ENCODE measurements at places on chromosomes 4 and X.

- no peak for DNase-seq
Measured at GRCh38 chrX:78831523-78831922, 84.0 kb downstream of the LPAR4 start.

DNA sequence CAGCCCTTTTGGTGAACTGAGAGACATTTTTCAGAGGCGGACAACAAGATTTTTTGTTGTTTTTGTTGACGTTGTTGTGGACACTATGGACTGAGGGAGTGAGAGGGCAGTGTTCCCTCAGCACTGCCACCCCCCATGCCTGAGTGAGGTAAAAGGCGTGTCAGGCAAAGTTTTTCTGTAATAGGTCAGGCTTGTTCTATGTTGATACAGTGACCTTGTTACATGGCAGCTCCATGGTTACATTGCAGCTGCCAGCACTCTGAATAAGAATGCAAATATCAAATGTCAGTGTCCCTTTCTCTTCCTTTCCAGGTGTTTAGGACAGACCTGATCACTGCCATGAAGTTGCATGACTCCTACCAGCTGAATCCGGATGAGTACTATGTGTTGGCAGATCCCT, 36.6 kb downstream of the JADE1 start:
- DNase-seq = no peak

- DNase-seq = no peak
Measured at GRCh38 chrX:66008328-66008970, 31.4 kb downstream of the VSIG4 start.

GRCh38 chrX:14235004-14235403, 205.3 kb upstream of the GEMIN8 start:
- no peak for DNase-seq

DNA sequence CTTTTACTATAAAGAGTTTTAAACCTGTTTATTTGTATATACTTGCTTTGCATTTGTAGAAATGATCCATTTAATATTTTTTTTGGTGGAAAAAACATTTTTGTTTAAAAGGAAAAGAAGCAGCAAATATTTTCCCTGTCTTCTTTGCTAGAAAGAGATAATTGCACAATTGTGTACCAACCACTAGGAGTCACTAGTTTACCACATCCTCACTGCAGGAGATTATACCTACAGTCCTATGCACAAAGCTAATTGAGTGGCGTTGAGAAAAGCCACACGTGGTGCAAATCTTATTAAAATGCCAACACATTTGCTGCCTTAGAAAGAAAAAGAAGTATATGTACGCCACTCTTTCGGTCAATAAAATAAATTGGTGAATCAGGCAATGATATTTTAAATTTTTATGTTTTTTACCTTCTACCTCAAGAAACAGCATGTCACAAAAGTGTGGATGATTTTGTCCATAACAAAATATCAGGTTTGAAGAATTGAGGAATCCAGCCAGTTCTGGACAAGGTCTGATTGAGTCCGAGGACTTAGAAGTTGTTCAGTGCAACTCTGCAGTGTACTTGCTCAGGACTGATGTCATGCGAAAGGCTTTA, 102.9 kb downstream of the GRXCR1 start:
- DNase-seq = no peak

DNA sequence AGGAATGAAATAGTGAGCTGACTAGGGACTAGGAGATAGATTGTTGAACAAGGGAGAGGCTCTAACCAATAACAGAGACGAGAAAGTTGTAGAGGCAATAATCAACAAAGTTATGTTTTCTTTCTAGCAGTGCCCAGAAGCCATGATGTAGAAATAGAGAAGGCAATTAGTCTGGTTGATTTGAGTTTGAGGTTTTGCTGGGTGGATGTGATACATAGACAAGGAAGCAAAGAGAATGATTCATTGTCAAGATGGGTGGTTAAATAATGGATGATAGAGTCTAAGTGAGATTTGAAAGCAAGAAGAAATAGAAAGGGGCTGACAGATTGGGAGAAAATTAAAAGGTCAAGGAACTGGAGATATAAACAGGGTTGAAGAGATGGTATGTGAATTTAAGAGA, 11.2 kb downstream of the RBM41 start:
- no peak for DNase-seq

DNA sequence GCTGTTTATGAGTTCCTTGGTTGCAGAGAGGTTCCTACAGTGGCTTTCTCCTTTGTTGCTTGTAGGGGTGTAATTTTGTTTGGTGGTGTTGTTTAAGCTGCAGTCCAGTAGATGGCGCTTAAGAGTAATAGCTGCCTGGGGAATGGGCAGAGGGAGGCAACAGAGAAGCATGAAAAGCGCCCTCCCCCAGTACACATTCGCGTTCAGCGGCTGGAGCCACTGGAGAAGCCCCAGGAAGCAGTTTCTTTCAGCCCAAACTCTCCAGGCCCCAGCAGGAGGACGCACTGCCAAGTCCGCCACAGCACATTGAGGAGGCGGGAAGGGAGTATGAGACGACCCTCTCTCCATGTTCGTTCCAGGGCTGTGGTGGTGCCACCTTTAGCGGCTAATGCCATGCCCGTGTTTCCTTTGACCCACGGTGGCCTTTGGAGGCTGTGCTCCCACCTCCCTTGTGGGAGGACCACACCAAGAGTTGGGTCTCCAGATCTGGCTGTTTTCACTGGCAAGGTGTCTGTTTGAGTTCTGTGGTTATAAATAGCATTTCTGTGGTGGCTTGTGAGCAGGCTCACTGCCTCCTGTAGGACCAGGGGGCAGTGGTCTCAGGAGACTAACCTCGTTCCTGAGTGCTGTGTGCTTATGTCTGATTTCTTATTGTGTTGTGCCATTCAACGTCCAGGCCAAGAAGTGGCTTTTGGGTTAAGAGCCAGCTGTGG, 252.3 kb downstream of the ARHGAP10 start:
- no peak for DNase-seq

- no peak for DNase-seq
Measured at GRCh38 chrX:129813662-129814368, 29.9 kb downstream of the ZDHHC9 start.

DNA sequence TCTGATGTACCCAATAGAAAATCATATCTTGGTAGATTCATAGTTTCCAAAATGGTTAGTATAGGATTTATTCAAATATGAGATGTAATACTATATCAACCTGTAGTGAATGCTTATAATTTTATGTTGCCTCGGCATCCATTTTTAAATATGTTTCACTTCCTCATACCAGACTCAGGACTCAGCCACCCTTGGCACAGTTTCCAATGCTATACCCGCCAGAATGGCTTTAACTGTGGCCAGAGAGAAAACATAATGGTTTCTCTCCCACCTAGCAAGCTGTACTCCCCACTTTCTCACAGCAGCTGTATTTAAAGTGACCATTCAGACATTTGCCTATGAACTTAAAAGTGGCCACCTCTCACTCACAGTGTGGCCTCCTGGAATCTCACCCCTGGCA, 466.6 kb upstream of the PABPC4L start:
- no peak for DNase-seq

DNA sequence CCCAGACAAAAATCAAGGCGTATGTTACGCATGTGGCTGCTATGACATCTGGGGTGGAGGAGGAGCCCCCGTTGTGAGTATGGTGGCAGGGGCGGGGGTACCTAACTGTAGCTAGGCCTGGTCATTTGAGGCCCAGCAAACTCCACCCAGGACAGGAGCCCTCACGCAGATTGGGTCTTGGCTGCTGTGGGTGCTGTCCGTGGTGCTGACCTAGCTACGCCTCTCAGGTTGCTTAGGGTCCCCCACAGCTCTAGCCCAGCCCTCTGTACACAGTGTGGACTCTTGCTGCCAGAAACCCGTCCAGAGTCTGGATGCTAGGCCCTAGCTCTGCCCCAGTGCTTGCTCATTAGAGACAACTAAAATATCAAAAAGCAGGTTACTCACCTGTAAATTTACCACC, 146.7 kb upstream of the PSAPL1 start:
- DNase-seq = no peak

DNA sequence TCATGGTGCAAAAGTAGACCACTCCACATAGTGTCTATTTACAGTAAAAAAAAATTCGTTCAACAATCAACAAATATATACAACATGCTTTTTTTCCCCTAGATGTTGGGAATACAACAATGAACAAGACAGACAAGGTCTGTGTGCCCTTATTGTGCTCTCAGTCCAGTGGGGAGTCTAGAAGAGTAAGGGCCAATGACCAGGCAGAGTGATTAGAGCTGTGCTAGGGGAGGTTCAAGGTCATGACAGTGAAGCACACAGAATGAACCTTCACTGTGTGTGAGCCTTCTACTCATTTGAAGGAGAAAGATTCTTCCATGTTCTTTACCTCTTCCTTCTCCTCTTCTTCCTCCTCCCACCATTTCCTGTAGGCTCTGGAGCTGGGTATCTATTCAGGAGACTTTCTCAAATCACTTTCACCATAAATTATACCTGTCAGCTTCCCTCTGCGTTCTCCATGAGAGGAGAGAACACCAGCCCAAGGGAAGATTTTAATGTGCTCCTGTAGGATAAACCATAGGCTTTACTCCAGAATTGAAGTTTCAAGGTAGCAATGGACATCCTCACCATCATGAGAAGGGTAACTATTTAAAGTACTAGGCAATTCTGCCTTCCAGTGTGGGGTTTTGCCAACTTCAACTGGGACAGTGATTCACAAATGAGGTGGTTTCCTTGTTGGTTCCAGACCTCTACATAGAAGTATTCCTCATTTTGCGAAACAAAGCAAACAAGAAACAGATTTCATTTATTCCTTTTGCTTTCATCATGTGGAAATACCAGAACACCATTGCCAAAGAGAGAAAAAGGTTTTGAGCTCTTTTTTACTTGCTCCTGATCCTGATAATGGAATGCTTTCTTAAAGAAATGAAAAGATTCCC, 246.9 kb upstream of the GPC4 start:
- DNase-seq = no peak

DNA sequence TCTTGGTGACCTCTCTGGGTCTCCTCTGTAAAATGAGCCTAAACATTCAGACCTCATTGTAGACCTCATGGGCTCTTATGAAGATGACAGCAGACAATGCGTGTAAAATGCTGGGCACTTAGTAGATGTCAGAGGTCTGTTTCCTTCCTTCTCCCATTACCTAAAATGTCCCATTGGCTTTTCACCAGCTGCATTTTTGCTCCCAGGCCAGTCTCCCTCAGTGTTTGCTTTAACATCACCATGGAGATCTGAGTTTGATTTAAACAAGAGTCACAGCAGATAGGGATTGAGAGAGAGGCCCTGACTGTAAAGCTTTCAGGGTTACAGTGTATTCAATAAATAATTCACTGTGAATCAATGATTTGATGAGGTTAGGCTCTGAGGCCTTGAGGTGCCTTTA, 24.3 kb downstream of the PSAPL1 start:
- no peak for DNase-seq

GRCh38 chr4:89324671-89325070, 17.1 kb upstream of the GPRIN3 start:
- DNase-seq = no peak

DNA sequence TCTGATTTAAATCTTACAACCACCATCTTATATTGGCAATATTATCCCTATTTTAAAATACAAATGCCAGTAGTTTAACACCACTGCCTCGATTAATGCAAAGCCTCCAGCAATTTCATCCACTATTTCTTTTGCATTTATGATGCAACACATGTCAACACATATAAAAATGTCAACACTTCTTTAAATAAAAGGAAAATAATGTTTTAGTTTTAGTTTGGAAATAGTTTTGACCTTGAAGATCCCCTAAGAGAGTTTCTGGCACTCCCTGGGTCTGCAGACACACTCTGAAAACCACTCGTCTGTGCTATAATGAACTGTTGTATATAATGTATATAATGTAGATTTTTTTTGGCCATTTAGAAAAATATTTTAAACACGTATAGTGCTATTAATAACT, 99.0 kb downstream of the CAMK2D start:
- DNase-seq = no peak

DNA sequence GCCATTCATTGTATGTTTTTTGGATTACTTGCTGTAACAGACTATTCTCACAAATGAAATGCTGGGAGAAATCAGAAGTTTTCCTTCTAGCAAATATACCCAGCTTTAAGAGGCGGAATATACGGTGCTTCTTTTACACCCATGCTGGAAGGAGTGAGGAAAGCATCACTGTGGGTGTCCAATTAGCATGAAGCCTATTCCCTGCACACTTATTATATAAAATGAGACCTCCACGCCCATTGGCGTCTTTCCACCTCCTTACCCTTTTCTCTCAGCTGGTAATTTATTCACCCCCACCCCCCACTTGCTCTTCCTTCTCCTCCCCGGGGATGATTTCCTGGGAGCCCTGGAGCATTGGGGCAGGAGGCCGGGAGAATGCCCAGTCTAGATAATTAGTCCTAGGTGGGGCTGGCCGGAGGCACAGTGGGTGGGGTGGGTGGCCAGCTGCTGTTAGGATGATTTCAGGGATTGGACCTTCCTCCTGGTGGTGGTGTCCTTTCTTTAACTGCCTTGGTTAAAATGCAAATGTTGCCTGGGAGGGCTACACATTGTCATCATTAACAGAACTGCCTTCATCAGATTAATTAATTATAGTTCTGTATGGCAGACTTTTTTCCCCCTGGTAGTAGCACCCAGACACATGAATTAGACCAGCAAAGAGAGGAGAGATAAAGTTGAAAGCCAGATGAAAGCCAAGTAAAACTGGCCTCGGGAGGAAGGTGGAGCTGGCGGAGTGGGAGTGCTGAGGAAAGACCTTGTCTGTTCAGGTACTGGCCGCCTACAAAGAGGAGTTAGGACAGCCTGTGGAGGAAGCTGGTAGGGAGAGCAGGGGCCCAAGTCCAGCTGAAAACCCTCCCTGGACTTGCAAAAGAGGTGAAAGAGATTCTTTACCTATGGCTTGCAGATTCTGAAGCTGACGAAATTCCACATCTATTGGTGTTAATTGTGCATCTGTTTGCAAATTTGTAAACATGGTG, 11.4 kb downstream of the SHROOM2 start:
- DNase-seq = no peak

DNA sequence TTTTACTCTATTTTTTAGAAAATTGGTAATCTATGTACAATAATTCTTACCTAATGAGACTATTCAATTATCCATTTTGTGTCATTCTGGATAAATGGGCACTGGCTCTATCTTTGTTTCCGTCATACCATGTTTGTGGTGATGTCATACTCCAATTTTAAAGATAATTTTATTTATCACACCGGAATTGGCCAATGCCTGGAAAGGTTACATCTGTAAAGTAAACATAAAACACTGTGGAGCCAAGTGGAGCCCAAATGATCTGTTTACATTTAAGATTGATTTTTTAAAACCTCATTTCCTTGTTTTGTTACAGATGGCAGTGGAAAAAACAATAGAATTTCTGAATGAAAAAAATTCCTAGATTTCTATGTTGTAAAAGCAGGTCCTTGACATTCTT, 120.2 kb upstream of the GPRIN3 start:
- no peak for DNase-seq

DNA sequence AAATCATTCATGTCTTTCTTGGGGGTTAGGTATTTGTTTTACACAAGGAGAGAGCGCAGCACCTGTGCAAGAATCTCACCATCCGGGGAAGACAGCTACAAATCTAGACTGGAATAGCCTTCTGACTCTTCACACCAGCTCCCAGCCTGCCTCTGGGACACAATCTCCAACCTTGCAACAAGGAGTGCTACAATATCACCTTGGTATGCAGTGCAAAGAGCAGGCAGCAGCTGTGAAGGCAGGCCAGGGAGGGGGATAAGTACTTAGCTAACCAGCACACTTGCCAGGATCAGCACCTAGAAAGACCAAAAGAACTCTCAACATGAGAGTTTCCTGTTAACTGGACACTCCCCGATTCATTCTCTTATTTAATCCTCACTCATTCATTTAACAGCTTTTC, 235.3 kb downstream of the AR start:
- DNase-seq = no peak
